ENCODE measurements at places on chromosomes 4 and X.

- no peak for DNase-seq
Measured at GRCh38 chr4:168475745-168476144, 4.5 kb downstream of the DDX60L start.

GRCh38 chr4:1249148-1249730 lies 309 bp upstream of the CTBP1 start:
- peak; percentile 27 for DNase-seq

DNA sequence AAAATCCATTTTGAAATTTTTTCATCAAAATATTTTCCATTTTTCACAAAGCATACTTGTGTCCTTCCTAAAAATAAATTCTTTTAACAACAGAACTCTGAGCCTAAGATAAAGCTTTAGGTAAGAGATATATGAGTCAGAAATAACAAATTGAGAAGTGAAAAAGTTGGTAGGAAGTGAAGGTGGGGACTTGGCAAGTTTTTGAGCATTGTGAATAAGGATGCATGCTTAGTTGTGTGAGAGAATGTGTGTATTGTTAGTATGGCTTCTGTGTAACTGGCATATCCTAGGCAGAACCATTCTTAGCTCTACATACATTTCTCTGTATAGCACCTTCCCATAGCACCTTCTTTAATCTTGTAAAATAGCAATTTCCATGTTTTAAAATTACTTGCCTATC lies 6.8 kb downstream of the ASB5 start:
- no peak for DNase-seq

GRCh38 chr4:108008721-108009120 lies 19.0 kb downstream of the HADH start:
- DNase-seq = no peak

DNA sequence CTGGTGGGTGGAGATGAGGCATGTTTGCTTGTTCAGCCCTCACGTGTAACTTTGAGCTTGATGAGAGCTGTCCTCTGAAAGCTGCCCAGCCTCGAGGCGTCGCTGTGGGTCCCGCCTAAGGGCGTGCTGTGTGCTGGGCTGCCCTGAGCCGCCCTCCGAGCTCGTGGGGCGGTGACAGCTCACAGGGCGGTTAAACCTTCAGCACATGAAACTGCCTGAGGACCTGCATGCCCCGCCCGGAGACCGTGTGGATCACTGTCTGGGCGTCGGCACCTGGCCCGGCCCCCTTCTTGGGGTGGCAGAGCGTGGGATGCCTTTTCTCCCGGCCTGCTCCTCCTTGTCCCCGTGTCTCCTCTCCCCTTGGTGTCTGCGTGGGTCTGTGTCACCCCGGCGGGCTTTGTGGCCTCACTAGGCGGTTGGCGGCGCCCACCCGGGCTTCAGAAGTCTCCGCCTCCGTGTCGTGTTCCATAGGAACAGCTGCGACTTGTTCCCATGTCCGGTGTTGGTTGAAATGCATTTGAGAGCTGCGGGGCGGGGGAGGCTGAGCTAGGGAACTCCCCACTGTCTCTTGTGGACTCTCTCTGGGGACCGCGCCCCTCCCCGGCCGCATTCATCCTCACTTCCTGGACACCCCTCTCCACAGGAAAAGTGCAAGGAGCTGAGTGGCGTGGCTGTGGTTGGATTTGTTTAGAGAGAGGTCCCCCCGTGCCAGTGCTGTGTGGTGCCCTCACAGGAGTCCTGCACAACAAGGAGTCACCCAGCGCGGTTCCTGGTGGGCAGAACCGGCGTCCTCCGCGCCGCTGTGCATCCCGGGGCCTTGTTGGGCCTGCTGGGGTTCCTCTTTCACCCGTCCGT lies 6.8 kb downstream of the AKAP17A start:
- DNase-seq = no peak

DNA sequence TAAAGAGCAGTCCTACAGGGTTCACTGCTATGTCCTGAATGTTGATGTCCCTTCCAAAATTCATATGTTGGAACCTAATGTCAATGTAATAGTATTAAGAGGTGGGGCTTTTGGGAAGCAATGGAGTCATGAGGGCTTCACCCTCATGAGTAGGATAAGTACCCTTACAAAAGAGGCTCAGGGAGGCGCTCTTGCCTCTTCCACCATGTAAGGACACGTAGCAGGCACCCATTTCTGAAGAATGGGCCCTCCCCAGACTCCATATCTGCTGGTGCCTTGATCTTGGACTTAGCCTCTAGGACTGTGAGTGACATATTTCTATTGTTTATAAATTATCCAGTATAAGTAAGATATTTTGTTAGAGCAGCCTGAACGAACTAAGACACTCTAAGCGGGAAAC lies 15.8 kb downstream of the MED28 start:
- no peak for DNase-seq

DNA sequence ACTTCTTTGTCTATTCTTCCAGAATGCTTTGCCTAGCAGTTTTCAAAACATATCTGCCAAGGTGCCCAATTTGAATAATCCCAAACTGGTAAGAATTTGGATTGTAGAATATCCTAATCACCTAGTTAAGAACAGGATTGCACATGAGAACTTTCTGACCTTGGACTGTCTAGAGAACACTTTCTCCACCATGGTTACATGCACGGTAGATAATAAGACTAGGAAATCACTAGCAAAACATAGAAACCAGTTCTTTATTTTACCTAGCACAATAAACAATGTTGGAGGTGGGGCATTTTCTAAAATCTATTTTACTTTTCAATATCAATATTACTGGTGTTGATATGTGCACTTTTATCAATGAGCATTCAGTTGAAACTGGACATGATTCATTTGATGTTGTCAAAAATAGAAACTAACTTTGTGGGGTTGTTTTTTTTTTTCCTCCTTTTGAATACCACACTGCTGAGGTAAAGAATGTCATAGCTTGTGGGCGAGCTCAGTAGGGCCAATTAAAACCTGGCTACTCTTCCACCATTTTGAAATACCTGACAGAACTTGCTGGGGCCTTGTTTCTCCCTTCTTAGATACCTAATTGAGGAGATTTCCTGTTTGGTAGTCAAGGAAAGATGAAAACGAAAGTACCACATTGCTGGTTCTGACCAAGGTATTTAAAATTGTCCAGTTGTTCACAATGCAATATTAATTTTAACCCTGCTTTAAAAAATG lies 10.4 kb downstream of the MID1IP1 start:
- DNase-seq = no peak

DNA sequence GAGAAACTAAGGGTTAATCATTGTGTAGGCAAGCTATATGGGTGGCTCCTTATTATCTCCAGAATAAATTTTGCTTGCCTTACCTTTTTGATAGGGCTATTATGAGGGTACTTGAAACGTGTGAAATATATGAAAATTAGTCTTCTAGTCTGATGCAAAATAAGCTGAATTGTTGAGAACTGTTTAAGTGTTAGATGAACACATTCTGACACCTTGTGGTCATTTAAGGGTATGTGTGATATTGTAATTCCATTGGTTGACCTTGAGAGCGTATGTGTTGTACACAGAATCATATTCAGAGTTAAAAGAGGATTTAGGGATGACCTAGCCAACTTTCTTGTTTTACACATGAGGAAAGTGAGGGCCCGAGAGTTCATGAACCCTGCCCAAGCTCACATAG lies 44.6 kb upstream of the LINC00632 start:
- DNase-seq = no peak

DNA sequence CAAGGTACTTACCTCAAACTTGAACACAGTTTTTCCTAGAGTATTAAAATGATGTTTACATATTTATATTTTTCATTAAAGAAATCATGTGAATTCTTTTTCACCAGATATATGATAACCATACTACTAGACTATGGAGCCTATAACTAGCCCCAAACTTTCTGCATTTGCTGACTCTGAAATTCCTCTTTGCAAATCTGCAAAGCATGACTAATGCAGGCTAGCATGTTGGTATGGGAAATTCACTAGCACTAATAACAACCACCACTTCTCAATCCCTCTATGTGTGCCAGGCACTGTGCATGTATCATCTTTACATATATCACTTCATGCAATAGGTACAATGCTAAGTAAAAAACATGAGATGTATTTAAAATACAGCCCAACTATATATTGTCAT lies 51.1 kb downstream of the SLC10A7 start:
- DNase-seq = no peak

GRCh38 chrX:49210406-49210805 lies 10.4 kb upstream of the SYP start:
- DNase-seq = no peak

- DNase-seq = no peak
Measured at GRCh38 chr4:110900213-110900769, 277.4 kb upstream of the PITX2 start.

- no peak for DNase-seq
Measured at GRCh38 chrX:131262200-131262599, 26.9 kb downstream of the IGSF1 start.

- DNase-seq = peak; percentile 1
Measured at GRCh38 chrX:9535101-9535500, 70.2 kb downstream of the TBL1X start.

DNA sequence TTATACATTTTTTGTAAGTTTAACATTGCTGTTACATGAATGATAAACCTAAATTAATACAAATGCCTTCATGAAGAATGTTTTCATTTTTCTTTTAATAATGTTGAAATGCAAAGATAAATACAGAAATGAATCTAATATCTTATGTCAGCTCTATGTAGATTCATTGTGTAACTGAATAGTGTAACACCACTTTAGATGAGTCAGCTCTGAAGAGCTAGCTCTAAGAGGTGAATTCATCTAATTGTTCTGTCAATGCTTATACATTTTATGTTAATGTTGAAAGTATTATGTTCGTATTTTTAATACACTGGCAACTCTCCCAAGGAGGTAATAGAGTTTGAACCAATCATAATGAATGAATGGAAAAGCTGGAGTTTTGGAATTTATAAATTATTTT lies 146.9 kb upstream of the FMR1 start:
- no peak for DNase-seq

DNA sequence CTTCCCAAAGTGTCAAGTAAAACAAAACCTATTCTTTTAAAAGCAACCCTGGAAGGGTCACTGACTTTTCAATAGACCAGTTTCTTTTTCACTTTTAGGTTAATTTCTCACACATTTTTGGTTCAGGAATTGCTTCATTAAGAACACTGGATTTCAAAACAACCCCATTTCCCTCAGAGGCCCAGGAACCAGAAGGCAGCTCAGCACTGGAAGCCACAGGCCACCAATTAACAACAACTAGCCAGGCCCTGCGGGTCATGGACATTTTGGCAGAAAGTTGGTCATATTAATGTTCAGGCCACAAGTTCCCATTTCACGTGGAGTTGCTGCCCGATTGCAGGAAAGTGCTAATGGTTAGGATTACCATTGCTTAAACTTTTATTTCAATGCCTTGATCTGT lies 39.8 kb downstream of the HAND2 start:
- DNase-seq = no peak

DNA sequence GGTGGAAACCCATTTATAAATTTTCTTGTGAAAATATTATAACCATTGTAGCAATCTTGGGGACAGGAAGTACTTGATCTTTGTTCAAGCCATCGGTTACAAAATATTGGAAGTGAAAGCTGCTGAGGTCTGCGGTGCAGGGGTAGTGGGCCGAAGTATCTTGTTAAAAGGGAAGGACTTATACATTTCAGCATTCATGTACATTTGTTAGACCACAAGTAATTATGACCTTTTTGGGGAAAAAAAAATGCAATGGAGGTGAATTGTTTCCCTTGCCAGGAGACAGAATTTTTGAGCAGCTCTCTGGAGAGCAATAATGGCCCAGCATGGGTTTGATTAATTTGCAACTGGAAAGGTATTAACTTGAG lies 121.3 kb downstream of the EGF start:
- DNase-seq = no peak

DNA sequence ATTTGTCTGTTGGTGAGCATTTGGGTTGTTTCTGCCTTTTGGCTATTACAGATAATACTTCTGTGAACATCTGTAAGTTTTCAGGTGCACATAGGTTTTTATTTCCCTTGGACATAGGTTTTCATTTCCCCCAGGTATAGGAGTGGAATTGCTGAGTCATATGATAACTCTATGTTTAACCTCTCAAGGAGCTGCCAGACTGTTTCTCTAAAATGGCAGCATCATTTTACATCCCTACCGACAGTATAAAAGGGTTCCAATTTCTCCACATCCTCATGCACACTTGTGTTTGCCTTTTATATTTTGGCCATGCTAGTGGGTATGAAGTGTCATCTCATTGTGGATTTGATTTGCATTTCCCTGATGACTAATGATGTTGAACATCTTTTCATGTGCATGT lies 53.5 kb downstream of the TMEM164 start:
- peak; percentile 16 for DNase-seq

DNA sequence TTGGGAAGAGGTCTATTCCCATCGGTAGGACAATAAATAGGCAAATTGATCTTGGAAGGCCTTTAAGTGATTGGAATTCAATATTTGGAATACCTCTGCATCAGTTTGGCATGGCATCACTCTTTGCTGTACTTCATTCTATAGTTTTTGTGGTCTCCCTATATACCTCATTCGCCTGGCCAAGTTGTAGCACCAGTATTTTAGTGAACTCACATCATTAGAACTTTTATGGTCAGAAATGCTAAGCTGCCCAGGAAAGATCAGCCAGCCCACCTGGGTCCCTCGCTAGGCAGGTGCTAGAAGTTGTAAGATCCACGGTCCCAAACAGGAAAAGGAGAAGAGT lies 40.3 kb downstream of the ZCCHC13 start:
- DNase-seq = no peak

GRCh38 chr4:56158483-56158882 lies 209.7 kb downstream of the CEP135 start:
- no peak for DNase-seq

DNA sequence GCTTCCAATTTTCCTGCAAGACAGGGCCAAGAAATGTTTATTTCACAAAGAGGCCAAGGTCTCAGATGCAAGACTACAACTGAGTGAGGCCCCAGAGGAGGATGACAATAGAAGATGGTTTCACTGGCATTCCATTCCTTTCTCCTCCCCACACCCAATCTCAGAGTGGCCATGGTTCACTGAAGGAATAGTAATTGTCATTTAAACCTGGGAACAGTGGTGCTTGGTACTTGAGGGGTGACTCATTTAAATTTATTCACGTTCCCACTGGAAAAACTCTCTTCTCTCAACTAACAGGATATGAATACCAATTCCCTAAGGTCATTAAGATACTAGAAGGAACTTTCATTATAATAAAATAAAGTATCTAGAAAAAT lies 35.3 kb upstream of the CXCL8 start:
- no peak for DNase-seq

DNA sequence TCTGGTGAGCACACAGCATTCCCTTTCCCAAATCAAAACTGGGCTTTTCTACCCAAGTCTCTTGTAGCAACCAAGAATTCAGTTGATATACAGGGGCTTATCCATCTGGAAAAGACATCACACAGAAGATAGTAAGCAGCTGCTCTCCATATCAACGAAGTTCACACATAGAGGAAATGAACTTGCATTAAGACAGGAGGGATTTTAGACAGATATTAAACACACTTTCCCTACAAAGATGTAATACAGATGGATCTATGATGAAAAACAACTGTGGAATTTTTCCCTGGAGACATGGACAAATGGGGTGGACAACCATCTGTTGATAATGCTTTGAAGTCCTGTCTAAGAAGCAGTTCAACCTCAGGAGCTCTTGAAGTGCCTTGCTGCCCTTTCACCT lies 9.8 kb upstream of the PDE5A start:
- no peak for DNase-seq

- DNase-seq = no peak
Measured at GRCh38 chr4:38805530-38806145, 1.0 kb upstream of the TLR1 start.

- no peak for DNase-seq
Measured at GRCh38 chr4:2354760-2355159, 63.7 kb downstream of the ZFYVE28 start.

- DNase-seq = peak; percentile 21
Measured at GRCh38 chrX:75273483-75273882, 402 bp upstream of the UPRT start.

GRCh38 chrX:77528034-77528433 lies 80.8 kb downstream of the FGF16 start:
- no peak for DNase-seq

All from DMS79 treated with DMSO at 0.1 percent for 48 hours (cell line).